ENCODE measurements at places on chromosomes 6 and 20. TPM values are rescaled to one million over a fixed set of nuclear protein-coding genes. Genes with fewer than 3 reads are reported as not detected.

GRCh38 chr20:11780765-11781369 lies 136.8 kb upstream of the BTBD3 start:
- DNase-seq = no peak

DNA sequence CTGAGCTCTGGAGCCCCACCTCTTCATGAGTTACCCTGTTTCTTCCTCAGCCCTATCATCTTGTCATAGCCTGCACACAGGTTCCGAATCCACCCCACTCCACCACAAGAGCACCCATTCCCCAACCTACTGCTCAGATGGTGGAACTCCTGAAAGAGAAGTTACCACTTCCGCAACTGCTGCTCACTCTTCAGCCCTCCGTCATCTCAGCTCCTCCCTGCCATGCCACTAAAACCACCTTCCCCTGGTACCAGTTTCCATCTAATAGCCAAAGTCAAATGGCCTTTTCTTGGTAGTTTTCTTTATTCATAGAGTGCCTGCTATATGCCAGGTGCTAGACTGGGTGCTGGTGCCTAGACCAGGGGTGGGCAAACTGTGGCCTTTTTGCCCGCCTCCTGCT lies 3.9 kb downstream of the RAB22A start:
- no peak for DNase-seq

The IL20RA gene
- polyA plus RNA-seq = 0.81 TPM

DNA sequence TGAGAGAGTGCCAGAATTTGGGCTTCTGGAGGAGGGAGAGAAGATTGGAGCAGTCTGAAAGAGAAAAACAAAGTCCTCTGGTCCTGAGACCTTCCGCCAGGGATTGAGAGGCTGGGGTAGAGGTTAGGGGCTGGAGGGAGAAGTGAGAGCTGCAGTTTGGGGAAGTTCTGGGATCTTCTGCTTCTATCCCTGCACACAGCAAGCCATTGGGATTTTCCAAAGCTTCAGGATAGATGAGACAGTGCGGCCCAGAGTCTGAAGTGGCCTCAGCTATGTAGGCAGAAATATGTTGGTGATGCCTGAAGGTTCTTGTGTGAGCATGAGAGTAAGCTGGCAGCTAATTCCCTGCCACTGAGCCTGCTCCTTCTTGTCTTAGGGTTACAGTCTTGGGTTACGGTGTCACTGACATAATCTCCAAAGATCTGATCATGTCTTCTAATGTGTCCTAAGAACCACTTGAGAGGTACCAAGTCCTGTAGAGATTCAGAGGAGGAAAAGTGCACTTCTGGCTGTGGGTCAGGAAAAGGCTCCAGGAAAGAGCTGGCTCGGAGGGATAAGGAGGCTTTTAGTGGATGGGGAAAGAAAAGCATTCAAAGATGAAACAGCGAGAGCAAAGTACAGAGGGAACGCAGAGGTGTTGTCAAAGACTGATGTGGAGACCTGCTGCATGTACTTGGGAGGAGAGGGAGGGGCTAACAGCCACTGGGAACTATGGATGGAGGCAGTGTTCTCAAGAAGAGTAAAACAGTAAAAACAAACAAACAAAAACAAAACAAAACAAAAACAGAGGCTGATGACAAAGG lies 131.1 kb upstream of the MYLIP start:
- DNase-seq = peak; percentile 74

DNA sequence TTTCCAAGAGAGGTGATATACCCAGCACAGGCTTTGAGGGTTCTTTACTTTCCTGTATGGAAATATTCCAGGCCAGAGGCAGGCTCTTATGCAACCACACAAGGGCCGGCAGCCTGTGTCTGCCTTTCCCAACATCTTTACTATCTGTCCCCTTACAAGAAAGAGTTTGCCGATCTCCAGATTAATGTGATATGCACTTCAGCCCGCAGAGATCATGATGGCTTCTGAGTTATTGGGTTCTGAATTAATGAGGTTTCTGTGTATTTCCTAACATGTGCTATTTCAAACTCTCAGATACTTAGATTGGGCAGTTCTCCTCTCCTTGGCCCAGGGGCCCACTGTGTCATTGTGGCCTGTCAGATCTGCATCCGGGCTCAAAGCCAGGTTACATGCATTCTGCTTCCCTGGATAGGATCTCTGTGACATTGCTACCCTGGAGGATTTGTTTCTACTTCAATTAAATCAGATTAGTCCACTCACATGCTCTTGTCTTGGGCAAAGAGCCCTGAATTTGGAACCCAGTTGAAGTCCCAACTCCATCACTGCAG lies 56.6 kb downstream of the TGM2 start:
- peak; percentile 35 for DNase-seq

The EPB41L1 gene
- polyA plus RNA-seq = 14.2 TPM

The CNBD2 gene
- polyA plus RNA-seq = 17.7 TPM

GRCh38 chr20:17500271-17500670 lies 30.9 kb downstream of the BFSP1 start:
- no peak for DNase-seq

GRCh38 chr6:124885171-124885570 lies 77.1 kb upstream of the RNF217 start:
- no peak for DNase-seq

DNA sequence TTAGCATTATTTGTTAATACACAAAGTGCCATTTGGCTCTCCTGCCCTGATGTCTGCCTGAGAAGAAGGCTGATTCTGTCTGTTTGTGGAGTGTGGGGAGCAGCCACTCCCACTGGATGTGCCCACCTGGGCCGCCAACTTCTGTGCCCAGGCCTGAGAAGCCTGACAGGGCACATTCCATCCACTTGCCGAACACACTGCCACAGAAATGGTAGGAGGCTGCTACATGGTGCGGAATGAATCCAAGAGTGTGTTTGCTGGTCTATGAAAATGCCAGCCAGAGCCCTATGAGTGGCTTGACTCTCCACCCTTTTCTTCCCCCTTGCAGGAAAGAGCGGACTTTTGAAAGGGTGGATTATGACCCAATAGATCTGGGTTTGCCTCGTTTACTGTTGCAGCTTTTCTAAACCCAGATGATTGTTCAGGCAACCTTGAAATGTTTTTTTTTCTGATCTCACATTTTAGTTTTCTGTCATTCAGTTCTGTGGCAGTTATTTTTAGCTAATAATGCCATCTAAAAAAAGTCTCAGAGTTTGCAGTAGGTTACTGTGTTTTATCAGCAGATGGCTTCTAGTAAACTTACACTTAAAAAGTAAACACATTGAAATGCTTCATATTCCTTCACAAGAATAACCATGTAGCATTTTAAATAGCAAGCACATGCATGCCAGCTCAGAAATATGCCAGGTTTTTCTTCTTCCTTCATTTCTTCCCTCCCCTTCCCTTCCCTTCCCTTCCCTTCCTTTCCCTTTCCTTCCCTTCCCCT lies 196.5 kb downstream of the SLC35F1 start:
- DNase-seq = no peak

DNA sequence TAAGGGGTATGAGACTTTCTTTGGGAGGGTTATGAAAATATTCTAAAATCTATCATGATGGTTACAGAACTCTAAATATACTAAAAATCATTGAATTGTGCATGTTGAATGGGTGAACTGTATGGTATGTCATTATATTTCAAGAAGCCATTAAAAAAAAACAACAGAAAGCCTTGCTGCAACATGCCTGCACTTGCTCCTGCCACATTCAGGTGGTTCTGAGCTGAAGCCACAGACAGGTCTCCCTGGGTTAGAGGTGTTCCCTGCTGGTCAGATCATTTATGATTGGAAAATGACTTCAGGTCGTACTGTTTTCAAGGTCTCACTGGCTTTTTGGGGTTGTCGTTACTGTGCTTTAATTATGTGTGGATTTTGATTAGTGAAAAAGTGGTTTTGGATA lies 13.3 kb downstream of the GMPR start:
- DNase-seq = no peak

DNA sequence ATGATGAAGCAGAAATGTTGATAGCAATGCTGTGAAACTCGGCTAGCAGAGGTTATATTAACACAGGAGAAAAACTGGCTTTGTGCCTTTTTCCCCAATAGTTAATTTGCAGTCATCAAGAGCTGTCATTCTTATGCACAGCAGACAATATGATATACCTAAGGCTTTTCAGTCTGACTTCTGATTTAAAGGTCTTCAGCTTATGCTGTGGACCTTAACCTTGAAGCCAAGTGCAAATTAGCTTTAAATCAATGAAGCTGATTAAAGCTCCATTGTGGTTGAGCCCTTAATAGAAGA lies 171.6 kb upstream of the ID4 start:
- DNase-seq = peak; percentile 14
